ENCODE measurements at places on chromosomes 13 and 19.

- DNase-seq = no peak
Measured at GRCh38 chr13:79898996-79899395, 418.0 kb downstream of the NDFIP2 start.

DNA sequence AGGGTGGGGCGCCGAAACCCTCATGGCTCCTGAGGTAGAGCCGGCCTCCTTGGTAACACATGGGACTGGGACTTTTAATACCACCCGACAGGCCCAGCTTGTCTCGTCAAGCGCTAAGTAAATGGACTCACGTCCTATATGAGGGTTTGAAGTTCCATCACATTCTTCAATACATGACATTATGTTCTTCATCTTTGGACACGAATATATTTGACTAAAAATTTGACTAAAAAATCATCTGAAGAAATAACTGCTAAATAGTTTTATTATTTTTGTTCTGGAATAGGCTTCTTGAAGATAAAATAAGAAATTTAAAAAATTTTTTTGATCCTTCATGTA lies 335 bp upstream of the ZNF607 start:
- DNase-seq = no peak

GRCh38 chr13:90793261-90793820 lies 554.1 kb upstream of the MIR17HG start:
- no peak for DNase-seq

GRCh38 chr19:33397536-33398360 lies 24.2 kb downstream of the CEBPG start:
- no peak for DNase-seq

DNA sequence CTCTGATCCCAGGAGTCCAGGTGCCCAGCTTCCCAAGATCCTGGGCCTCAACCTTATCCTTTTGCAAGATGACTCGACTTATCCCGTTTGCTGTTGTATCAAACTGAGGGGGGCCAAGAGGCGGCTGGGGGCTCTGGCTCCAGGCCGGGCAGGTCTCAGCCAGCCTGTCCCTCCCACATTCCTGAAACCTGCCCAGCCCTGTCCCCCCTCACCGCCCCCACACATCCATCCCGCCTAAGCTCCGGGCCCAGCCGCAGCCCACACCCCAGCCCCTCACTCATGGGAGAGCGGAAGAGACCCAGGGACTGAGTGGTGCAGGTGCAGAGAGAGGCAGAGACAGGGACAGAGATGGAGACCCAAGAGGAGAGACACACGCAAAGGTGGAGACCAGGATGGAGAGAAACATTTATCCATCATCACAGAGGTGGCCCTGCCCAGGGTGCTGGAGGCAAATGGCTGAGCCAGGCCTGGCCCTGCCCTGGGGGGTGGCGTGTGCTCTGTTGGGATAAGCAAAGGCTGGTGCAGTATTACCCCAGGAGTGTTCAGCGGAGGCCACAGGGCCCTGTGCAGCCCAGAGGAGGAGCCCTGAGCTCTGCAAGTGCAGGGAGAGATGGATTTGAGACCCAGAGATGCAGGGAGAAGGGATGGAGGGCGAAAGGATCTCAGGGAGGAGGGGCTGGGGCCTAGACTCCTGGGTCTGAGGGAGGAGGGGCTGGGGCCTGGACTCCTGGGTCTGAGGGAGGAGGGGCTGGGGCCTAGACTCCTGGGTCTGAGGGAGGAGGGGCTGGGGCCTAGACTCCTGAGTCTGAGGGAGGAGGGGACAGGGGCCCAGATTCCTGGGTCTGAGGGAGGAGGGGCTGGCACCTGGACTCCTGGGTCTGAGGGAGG lies 1.6 kb downstream of the BCAM start:
- DNase-seq = no peak

GRCh38 chr19:55372316-55373081 lies 2.2 kb upstream of the IL11 start:
- no peak for DNase-seq

DNA sequence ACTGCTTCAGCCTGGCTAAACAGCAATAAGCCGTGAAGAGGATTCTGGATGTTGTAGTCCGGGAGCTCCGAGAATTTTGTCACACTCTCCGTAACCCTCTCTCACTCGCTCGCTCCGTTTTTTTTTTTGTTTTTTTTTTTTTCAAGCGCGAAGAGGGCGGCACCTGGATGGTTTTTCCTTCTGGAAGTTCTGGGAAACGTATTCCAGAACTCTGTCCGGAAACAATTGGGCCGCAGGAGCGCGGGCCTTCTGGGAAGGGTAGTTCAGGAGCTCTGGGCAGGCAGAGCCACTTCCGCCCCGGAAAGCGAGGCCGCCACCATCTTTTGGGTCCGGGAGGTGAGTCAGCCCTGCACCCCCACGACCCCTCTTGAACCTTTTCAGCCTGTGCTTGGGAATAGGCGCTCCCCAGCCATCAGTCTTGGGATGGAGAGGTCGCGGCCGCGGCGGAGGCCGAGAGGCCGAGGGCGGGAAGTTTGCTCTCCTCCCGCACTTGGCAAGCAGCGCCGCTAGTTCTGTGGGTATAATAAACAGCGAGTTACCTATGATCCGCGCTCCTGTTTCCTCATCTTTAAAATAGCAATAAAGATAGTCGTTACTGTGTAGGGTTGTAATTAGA lies at the start of gene ZNF227:
Gene ZNF227 (plus strand): TSS at position 283 of the 616 bp plus-strand sequence. CDS start 5,261 bp downstream, outside the sequence.
- DNase-seq = peak; percentile 40

DNA sequence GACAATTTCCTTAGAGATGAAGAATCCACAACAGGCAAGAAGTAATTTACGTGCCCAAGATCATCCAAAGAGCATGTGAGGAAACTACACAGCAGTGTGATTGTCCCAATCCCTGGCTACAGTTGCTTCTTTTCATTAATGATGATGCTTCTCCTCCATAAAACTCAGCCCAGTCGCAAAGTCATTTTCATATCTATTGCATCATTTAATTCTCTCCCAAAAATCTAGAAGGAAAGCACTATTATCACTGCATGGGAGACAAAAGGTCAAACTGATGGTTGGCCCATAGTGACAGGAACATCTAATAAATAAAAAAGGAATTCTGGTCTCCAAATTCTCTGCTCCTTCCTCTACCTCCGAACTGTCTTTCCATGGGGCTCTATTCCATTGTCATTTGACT lies 103.5 kb upstream of the SERP2 start:
- no peak for DNase-seq

DNA sequence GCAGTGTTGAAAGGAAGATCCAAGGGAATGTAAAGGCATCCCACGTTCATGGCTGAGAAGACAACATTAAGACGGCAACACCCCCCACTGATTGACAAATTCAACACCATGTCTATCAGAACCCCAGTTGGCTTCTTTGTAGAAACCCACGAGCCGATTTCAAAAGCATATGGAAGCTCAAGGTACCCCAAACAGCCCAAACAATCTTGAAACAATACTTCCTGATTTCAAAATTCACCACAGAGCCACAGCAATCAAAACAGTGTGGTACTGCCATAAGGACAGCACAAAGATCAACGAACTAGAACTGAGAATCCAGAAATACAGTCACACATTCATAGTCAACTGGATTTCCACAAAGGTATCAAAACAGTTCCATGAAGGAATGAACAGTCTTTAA lies 6.2 kb downstream of the MIER2 start:
- DNase-seq = no peak

DNA sequence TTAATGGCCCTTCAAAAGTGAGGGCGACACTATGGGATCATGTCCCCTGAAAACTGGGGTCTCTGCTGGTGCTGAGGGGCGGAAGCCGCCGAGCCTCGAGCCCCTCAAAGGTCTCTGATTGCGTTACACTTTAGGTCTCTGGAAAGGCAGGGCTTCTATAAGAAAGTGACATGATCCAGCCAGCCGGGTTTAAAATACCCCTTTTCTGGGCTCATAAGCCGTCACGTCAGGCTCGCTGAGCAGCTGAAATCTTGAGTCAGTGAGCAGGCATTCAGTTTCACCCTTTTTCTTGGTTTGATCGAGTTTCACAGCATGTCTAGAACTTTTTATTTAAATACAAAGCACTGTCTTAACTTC lies 600 bp upstream of the HMGB1 start:
- no peak for DNase-seq

- DNase-seq = no peak
Measured at GRCh38 chr13:61900033-61900432, 484.4 kb upstream of the PCDH20 start.

- no peak for DNase-seq
Measured at GRCh38 chr13:34430294-34430693, 511.8 kb upstream of the NBEA start.

GRCh38 chr19:31089681-31090080 lies 259.6 kb downstream of the TSHZ3 start:
- DNase-seq = no peak

GRCh38 chr19:52665529-52665928 lies 27.4 kb upstream of the ZNF83 start:
- no peak for DNase-seq

- no peak for DNase-seq
Measured at GRCh38 chr13:43094901-43095300, 71.5 kb downstream of the DNAJC15 start.

- DNase-seq = no peak
Measured at GRCh38 chr13:23680845-23681669, 110.8 kb downstream of the TNFRSF19 start.

GRCh38 chr13:100962585-100962984 lies 288.0 kb upstream of the TMTC4 start:
- DNase-seq = no peak

DNA sequence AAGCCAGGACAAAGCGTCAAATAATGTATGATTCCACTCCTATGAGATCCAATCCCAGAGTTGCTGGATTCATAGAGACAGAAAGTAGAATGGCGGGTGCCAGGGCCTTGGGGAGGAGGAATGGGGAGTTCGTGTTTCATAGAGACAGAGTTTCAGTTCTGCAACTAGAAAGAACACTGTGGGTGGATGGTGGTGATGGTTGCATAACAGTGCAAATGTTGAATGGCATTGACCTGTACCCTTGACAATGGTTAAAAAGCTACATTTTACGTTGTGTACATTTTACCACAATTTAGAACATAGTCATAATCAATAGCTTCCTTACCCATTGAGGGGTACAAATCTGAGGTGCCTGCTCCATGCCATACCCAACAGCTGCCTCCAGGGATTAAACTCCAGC lies 33.4 kb downstream of the MBD3L2B start:
- DNase-seq = no peak

DNA sequence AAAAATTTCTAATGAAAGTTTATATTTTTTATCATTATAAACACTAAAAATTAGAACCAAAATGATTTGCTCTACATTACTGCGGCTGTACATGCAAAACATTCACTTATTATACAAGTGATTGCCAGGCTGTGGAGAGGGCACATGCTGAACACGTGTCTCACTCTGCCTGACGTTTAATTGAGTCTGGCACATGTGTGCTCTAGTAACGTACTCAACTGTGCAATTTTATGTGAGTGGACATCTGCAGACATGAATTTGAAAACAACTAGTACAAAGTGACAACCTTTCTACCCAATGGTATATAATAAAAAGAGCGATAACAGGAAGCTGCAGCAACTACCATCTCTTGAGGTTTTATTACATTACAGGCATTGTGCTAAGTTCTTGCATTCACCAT lies 341.4 kb downstream of the KLF12 start:
- no peak for DNase-seq

- DNase-seq = no peak
Measured at GRCh38 chr19:21023901-21024300, 3.4 kb downstream of the ZNF430 start.

DNA sequence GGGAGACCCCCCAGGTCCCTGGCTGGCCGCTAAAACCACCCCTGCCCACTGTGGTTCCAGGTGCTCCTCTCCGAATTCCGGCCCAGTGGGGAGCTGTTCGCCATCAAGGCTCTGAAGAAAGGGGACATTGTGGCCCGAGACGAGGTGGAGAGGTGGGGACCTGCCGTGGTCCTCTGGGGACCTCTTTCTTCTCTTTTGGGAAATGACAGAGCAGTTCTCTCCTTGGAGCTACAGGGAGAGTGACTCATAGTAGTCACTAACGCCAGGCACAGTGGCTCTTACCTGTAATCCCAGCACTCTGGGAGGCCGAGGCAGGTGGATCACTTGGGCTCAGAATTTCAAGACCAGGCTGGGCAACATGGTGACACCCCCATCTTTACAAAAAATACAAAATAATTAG lies 7.3 kb downstream of the PTGER1 start:
- no peak for DNase-seq

GRCh38 chr13:76336889-76337844 lies 549.0 kb downstream of the KCTD12 start:
- DNase-seq = no peak

GRCh38 chr13:61286148-61286745 lies 129.4 kb downstream of the PCDH20 start:
- peak; percentile 34 for DNase-seq

DNA sequence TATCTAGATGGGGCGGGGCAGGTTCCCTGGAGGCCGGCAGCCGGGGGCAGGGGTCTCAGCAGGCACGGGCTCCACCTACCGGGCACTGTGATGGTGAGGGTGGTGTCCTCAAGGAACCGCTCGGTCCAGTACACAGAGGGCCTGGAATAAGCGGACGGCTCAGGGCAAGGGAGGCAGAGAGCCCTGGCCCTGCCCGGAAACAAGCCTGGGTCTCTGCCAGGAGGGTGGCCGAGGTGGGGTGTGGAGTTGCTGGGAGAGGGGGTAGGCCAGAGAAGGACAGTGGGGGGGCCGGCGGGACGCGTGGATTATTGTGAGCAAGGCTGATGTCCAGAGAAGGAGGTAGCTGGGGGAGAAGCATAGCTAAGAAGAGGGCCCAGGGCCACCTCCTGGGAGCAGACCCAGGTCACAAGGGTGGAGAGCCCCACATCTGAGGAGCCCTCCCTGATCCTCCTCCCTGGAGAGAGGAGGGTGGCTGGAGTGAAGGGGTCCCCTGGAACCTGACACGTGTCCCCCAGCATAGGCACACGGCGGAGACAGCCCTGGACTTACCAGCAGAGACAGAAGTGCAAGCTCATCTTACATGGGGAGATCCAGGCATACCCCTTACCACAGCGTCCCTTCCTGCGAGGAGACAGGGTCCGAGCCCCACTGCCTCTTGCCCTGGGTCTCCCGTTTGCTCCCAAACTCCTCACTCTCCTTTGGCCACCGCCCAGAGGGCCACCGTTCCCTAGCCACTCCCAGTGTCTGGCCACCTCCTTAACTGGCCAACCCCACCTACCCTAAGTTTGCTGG lies 29.0 kb upstream of the MIER2 start:
- no peak for DNase-seq

DNA sequence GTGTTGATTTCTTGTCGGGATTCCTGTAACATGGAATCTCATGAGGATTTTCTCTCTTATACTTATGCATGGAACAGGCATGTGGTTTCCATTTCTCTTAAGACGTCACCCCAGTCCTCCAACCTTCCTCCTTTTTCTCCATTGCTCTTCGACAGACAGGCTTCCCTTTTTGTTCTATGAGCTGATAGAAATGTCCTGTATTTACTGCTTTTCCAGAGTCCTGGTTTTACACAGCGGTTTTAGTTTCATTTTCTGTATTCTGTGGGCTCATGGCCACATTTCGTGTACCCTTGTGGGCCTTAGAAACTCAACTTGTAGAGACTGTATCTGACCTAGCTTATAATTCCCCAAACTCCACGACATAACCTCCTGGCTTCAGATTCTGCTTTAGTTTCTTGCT lies 113.1 kb downstream of the PAN3 start:
- DNase-seq = no peak

DNA sequence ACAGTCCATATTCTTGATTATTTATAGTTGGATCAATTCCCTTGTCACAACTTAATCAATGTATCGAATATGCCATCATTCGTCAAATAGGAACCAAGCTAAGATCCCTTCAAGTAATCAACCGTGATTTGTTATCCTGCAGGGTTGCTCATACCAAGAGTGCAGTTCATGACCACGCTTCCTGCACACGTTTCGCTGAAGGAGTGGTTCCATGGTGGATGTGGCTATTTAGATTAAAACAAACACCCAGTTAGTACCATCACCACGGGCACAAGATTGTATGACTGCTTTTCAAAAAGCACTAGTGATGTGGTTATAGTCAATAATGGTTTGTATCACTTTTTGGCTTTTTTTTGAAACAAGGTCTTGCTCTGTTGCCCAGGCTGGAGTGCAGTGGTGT lies 41.1 kb upstream of the CCNE1 start:
- no peak for DNase-seq
